Stimulated activated CD4-positive, alpha-beta T cell treated with anti-CD3 and anti-CD28 coated beads, Interleukin-4, amount 100 ng/mL, for 48 hours (primary cell): ENCODE measurements at places on chromosomes 16 and 17.
A peak's percentile ranks its signal among the peaks of the same experiment; 100 is the strongest.

DNA sequence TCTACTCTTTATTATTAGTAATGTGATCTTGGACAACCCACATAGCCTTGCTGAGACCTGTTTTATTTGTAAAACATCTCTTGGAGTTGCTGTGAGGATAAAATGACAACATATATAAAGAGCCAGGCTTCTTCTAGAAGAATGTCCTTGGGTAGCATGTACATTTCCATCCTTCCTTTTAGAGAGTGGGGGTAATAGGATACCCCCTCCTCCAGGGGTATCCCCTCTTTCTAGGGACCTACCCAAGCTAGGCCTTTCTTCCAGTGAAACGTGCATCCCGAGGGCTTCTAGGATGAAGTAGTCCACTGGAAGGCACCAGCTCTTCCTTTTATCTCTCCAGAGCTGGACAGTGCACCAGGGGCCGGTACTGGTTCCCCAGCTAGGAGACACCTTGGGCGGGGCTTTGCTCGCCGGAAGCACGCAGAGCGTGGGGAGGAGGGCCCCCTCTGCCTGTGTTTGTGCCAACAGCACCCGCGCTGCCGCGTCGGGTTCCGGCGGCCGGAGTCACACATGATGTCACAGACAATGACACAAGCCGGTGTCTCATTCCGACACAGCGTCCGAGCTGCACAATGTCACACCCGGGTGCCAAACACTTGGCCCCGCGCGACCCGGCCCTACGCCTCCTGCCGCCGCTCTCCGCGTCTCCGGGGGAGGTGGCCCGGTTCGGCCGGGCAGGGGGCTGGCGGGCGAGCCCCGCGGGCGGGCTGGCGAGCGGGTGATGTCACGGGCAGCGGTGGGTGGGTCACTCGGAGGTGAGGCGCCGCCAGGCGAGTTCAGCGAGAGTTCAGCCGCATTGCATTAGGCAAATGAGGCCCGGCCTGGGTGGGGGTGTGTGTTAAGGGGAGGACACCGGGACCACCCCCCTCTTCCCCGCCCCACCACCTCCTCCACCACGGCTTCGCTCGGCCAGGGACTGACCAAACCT lies 23.4 kb downstream of the GJD3 start:
- DNase-seq: peak; percentile 69

GRCh38 chr17:76540381-76541300 lies 797 bp downstream of the PRCD start:
- no peak for DNase-seq

GRCh38 chr16:66899945-66900710 lies 18.6 kb downstream of the CDH16 start:
- no peak for DNase-seq

DNA sequence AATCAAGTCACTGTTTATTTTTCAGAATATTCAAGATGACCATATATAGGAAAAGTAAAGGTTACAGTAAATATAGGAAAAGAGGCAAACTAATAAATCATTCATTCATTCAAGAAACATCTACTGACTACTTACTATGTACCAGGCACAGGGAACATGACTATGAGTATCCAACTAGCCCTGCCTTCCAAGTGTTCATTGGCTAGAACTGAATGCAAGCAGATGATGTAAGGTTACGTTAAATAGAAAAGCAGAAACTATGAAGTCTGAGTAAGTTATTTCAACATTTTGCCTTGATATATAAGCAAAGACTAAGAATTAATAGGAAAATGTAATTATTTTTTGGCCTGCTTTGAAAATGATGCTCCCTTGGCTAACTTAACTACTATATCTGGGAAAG lies 36.7 kb downstream of the SPAG9 start:
- DNase-seq: no peak

GRCh38 chr17:9239793-9240658 lies 218.7 kb downstream of the NTN1 start:
- DNase-seq: peak; percentile 54

- DNase-seq: no peak
These were observed 14.2 kb upstream of the TMEM11 start for GRCh38 chr17:21228111-21228510.

DNA sequence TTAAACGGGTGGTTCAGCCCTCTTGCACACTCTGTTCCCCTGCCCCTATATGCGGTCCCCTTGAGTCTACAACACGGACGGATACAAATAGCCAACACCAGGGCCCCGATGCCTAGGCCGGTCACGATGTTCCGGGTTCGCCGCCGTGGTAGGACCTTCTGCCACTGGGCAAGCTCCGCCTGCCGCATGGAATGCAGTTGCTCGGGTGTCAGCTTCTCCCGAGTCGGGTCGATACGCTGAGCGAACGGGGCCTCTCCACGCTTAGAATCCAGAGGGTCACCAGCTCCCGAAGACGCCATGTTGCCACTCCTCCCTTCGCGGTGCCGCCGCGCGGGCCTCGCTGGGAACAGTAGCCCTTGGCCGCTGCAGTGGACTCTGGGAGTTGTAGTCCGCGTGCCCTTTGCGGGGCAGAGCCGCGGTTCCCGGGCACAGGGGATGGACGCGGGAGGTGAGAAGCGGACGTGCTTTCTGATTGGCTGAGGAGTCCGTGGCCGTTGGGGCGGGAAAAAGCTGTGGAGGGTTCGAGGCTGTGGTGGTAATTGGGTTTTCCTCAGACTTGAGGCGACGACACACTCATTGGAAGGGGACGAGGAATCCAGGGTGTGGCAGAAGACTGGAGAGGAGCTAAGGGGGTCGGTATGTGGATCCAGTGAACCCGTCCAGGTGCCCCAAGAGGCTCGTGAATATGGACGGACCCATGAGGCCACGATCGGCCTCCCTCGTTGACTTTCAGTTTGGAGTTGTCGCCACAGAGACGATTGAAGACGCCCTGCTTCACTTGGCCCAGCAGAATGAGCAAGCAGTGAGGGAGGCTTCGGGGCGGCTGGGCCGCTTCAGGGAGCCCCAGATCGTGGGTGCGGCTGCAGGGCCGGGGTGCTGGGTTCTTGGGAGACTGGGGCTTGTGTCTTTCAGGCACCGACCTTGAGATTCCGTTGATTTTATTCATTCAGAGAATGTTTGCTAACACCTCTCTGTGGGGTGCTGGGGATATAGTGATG lies at the start of the genes CNTD1 and COA3:
Gene CNTD1, plus strand, starts transcription at position 479 of the 998 bp plus-strand sequence. Its CDS starts 207 bp downstream, at position 686.
Gene COA3, minus strand, starts transcription at position 322 of the 998 bp plus-strand sequence. Its CDS starts 23 bp downstream, at position 299.
- DNase-seq: peak; percentile 78

DNA sequence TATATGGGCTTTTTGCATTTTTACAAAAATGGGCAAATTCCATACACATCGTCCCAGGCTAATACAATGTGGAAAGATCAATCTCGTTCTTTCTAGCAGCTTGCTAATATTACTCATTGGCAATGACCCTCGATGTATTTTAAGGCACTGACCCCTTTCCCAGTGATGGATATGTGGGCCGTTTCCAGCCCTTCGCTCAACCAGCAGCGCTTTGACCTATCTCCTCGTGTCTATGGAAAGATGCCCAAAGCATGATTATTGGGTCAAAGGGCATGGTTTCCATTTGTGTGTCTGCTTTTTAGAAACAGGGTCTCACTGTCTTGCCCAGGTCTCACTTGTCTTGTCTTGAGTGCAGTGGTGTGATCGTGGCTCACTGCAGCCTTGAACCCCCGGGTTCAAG lies 273.8 kb downstream of the MRTFB start:
- DNase-seq: no peak
